NCI-H1092 treated with DMSO at 0.1 percent for 48 hours (cell line): ENCODE measurements at places on chromosomes 7 and 10.

- no peak for DNase-seq
Observed at GRCh38 chr10:34524369-34525091, 290.6 kb downstream of the PARD3 start.

- DNase-seq: no peak
Observed at GRCh38 chr7:133436014-133436428, 183.1 kb downstream of the EXOC4 start.

- DNase-seq: no peak
Observed at GRCh38 chr7:102024005-102024768, 206.8 kb downstream of the CUX1 start.

GRCh38 chr7:155216475-155217272 is 81.0 kb upstream of the INSIG1 start:
- DNase-seq: no peak

DNA sequence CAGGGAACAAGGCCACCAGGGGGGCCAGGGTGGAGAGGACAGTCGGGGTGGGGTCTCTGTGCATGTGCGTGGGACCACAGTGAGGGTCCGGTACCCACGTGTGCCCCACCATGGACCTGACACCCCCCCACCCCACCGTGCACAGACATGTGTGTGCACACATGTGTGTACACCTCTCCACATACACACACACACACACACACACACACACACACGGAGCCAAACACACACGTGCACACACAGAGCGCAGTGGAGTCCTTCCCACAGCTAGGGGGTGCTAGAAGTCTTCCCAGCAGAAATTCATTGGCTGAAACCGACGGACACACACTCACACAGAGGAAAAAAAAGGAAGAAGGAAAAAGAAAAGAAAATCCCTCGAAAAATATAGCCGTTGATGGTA is 42.8 kb upstream of the GNA12 start:
- peak; percentile 86 for DNase-seq

DNA sequence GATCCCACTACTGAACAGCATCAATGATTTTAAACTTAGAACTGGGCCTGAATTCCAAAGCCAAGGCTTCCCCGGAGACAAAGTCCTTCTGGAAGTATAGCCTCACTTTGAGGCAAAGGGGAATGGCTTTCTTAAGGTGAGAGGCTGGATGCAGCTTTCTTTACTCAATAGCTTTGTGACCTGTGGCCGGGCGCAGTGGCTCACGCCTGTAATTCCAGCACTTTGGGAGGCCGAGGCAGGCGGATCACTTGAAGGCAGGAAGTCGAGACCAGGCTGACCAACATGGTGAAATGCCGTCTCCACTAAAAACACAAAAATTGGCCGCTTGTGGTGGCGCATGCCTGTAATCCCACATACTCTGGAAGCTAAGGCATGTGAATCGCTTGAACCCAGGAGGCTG is 3.2 kb upstream of the FGFR2 start:
- DNase-seq: no peak

- no peak for DNase-seq
Observed at GRCh38 chr10:126776168-126776567, 105.7 kb upstream of the C10orf90 start.
